ENCODE measurements at places on chromosomes 3 and 15. TPM values are rescaled to one million over a fixed set of nuclear protein-coding genes. Genes with fewer than 3 reads are reported as not detected.

DNA sequence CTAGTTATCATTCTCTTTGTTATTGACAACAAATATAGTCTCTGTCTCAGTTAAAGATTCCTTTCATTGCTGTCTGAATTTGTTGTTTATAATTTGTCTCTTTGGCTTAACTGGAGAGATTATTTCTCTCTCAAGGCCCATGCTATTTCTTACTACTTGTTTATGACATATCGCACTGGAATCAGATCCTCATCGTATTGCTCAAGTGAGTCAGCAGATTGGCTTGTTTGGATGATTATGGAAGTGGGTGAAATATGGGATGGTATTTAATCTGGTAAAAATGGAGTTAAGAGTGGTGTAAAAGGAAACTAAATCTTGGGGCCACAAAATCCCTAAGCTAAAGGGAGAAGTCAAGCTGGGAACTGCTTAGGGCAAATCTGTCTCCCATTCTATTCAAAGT lies 613.1 kb downstream of the SI start:
- no peak for DNase-seq

DNA sequence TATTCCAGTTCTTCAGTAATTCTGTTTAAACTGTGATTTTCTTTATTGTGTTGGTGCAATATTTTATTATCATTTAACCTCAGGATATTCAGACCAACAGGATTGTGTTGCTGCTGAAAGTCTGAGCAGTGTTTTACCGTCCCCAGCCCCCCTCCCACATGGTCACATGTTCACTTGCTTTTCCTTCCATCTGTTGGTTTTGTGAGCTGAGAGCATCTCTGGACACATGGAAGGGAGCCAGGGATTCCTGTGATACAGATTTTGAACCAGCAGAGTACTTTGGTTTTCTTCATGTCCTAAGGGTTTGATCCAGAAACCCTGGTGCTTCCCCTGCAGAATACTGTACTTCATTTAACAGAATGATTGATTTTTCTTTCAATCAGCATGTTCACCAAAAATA lies 11.9 kb downstream of the ARRDC4 start:
- DNase-seq = no peak

DNA sequence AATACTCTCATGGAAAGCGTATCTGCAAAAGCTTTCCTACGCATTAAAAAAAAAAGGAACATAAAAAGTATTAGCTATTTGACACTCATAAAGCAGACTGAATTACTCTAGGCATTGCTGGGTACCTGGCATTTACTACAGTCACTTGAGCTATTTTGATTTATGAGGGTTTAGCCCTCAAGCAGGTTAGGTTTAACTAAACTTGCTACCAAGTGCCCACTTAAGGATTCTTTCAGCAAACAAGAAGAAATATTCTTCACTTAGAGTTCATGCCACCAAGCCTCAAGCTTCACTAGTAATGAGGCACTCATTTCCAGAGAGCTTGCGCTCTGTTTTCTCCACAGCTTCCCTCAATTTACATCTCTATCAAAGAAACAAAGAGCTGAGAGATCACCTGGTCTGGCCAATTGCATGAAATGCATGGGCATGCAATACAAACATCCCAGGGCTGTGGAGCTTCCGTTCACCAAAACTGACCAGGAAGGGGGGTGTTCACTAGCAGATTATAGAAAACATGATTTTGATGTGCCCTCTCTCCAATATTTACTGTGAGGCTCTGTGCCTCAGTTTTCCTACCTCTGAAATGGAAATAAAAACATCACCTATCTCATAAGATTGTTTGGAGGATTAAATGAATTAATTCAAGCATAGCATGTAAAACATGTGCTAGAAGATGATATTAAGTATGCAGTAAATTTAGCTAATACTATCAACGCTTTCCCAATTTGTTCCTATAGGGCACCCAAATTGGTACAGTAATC lies 217.3 kb downstream of the RORA start:
- DNase-seq = no peak

XPC gene
- 37.3 TPM for total RNA-seq

ACAP2 gene
- 35.7 TPM for total RNA-seq
